ENCODE measurements at places on chromosomes 3 and 15.

DNA sequence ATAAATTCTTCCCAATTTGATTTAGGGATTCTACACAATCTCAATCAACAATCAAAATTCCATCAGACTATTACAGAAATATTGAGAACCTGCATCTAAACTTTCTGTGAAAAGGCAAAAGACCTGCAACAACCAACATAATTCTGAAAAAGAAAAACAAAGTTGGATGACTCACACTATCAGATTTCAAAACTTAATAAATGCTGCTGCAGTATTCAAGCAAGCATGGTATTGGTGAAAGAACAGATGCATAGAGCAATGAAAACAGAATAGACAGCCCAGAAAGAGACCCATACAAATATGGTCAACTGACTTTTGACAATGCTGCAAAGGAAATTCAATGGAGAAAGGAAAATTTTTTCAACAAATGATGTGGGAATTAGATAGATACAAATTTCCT is 477.1 kb upstream of the NR2F2 start:
- peak; percentile 35 for DNase-seq

- DNase-seq, result no peak
These were observed 52.5 kb downstream of the LRRN1 start for GRCh38 chr3:3851621-3852323.

- DNase-seq, result no peak
These were observed 38.7 kb downstream of the SEMA3G start for GRCh38 chr3:52406231-52406661.

- DNase-seq, result no peak
These were observed 4.6 kb downstream of the OR5H15 start for GRCh38 chr3:98171071-98171470.

- peak; percentile 42 for DNase-seq
These were observed 149.9 kb downstream of the NEK10 start for GRCh38 chr3:27219127-27219845.

DNA sequence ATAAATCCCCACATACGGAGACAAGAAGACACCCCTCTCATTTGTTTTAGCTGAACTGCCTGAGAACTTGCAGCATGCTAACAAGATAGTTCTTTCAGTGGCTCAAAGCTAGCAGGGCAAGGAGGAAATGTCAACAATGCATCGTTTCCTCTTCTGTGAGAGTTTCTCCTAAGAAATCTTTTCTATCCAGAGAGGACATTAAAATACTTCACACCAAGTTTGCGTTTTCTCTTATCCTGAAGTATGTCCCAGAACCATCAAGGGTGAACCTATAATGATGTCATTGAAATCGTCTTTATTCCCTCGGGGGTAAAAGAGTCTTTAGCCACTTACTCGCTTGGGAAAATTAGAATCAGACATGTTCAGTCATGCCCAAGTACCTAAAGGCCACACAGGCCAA is 541.7 kb upstream of the MDFIC2 start:
- peak; percentile 36 for DNase-seq

DNA sequence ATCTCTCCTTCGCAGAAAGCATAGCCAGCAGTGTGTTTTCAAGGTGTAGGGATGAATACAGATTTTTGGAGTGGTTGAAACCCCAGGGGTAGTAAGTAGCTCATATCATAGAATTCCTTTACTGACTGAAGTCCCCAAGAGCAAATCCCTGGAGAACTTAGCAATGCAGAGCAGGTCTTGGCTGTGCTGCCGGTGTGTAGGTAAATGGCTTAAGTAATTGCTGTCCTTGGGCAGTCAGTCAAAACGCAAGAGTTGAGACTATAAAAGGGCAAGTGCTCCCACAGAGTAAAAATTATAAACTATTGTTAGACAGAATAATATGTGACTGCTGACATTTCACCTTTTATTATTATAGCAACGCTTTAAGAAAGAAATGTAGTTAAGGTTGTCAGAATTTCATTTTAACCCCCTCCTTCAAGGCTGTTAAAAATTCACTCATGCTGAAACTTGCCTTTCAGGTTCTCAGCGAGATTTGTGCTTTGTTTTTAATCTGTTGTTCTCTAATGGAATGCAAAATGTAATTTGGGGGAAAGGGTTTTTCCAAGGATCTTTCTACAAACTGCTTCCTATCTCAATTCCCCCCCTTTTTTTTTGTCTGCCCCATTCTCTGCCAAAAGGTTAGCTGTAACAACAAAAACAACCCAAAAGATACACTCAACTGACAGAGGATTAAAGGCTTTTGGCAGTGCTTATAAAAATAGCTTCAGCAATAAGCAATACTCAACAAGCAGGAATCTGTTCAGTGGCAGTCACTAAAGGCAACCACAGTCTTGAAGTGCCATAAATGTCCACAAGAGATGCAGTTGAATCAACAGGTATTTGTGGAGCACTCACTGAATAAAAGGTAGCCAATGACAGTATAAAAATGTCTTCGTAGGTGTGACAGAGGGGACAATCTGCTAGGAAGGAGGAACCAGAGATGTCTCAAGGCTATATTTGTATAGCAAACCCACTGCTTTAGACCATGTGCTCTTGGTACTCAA is 105.3 kb downstream of the THRB start:
- DNase-seq, result no peak

- DNase-seq, result no peak
These were observed 310.3 kb downstream of the PTPRG start for GRCh38 chr3:61871644-61872043.

- DNase-seq, result no peak
These were observed 109.3 kb downstream of the OXNAD1 start for GRCh38 chr3:16374047-16374934.

- no peak for DNase-seq
These were observed 208.4 kb downstream of the FMN1 start for GRCh38 chr15:32986147-32986546.

DNA sequence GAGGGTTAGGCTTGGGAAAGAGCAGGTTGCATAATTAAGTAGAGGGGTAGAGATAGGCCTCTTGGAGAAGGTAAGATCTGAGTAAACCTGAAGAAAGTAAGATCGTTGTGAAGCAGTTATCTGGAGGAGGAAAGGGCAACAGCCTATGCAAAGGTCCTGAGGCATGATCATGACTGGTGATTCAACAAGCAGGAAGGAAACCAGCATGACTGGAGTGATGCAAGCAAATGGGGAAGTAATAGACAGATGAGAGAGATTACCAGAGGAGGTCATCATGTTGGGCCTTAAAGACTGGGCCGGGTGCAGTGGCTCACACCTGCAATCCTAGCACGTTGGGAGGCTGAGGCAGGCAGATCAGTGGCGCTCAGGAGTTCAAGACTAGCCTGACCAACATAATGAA is 360.2 kb downstream of the EPHB1 start:
- DNase-seq, result no peak

DNA sequence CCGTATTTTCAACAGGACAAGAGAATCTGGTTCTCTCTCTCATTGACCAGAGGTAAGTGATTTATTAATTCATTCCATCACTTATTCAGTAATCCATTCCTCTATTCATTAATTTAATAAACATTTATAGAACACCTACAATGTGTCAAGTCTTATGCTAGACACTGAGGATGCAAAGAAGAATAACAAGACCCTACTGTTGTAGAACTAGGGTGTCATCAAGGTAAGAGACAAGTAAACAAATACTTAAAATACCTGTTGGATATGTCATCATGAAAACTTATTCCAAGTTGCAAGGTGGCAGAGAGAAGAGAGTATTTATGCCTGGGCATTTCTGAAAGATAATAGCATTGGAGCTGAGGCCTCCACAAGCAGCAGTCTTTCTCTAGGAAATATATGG is 257.8 kb downstream of the CDIN1 start:
- no peak for DNase-seq

- peak; percentile 59 for DNase-seq
These were observed at the start of gene DRD3 for GRCh38 chr3:114178770-114179368. DRD3 (minus strand) TSS chr3:114179052; CDS start chr3:114171992, 7,060 bp downstream.

- DNase-seq, result peak; percentile 22
These were observed 284.7 kb upstream of the STT3B start for GRCh38 chr3:31247850-31248562.

Data from astrocyte of the spinal cord (primary cell).